Caco-2 (cell line): ENCODE measurements at places on chromosomes 5 and 9. TPM values are rescaled to one million over a fixed set of nuclear protein-coding genes. Genes with fewer than 3 reads are reported as not detected.

Gene FOXD4L3
- 0.23 TPM in 1 of 2 replicates, not detected in the other for total RNA-seq

Gene ZDHHC21
- 5.8 and 6.8 TPM in 2 replicates for total RNA-seq

Gene ZNF618
- total RNA-seq = 1.2 and 1.5 TPM in 2 replicates

Gene PTGES
- total RNA-seq = 4.0 and 5.6 TPM in 2 replicates

Gene RXFP3
- total RNA-seq = not detected in 2 replicates

Gene EIF4E1B
- total RNA-seq = not detected in 2 replicates

DNA sequence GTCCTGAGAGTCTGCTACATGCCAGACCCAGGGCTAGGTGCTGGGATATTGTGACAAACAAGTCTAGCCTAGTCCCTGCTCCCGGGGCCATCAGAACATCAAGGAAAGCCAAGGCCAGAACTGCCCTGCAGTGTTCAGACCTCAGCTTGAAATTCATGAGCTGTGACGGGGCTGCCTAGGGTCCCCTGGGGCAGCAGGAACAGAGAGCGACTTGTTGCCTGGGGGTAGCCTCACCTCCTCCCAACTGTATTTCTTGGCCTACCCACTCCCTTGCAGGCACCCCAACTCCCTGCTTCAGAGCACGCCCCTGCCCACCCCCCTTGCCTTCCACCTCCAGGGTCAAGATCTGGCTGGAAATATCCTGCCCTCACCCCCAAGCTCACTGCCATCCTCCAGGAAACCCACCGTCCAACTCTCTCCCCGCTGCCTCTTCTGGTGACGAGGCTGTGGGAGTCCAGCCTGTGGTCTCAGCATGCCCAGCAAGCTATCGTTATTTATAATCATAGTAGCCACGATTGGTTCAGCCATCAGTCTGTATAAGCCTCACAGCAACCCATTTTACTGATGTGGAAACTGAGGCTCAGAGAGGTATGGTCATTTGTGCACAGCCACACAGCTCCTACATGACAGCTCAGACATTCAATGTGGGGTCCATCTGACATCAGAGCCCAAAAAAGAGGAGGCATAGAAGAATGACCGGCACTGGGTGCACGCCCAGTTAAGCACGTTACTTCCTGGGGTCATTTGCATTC is 10.7 kb downstream of the DNM1 start:
- H3K4me1 ChIP-seq = peaks cover 15% of the 10 kb centered on the region
- no peak overlapping the region for H3K27ac ChIP-seq
- H3K36me3 ChIP-seq = no peaks in the 10 kb centered on the region
- H3K4me3 ChIP-seq = no peak overlapping the region
- H3K27me3 ChIP-seq = no peaks in the 10 kb centered on the region
- no peak for DNase-seq

GRCh38 chr5:118520771-118521415 is 467.5 kb downstream of the DTWD2 start:
- no peaks in the 10 kb centered on the region for H3K27me3 ChIP-seq
- H3K27ac ChIP-seq = no peak overlapping the region
- H3K4me3 ChIP-seq = no peak overlapping the region
- no peak for DNase-seq

DNA sequence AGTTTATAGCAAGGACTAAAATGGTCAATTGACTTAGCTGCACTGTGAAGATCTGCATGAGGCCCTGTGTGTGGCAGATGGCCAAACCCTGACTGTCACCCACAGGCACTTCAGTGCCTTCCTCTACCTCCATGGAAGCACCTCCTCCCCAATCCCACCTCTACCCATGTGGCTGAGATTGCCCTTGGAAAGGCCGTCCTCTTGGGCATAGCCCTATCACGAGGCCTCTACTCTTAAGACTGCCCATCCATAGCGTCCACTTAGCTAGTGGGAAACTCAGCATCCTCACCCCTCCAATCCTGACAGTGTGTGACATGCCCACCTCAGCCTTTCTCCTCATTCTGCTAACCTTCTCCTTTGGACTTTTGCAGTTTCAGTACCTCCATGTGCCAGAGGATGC is 510.2 kb downstream of the BNC2 start:
- no peak overlapping the region for H3K4me3 ChIP-seq
- no peak overlapping the region for H3K27ac ChIP-seq
- no peaks in the 10 kb centered on the region for H3K4me1 ChIP-seq
- no peaks in the 10 kb centered on the region for H3K36me3 ChIP-seq

DNA sequence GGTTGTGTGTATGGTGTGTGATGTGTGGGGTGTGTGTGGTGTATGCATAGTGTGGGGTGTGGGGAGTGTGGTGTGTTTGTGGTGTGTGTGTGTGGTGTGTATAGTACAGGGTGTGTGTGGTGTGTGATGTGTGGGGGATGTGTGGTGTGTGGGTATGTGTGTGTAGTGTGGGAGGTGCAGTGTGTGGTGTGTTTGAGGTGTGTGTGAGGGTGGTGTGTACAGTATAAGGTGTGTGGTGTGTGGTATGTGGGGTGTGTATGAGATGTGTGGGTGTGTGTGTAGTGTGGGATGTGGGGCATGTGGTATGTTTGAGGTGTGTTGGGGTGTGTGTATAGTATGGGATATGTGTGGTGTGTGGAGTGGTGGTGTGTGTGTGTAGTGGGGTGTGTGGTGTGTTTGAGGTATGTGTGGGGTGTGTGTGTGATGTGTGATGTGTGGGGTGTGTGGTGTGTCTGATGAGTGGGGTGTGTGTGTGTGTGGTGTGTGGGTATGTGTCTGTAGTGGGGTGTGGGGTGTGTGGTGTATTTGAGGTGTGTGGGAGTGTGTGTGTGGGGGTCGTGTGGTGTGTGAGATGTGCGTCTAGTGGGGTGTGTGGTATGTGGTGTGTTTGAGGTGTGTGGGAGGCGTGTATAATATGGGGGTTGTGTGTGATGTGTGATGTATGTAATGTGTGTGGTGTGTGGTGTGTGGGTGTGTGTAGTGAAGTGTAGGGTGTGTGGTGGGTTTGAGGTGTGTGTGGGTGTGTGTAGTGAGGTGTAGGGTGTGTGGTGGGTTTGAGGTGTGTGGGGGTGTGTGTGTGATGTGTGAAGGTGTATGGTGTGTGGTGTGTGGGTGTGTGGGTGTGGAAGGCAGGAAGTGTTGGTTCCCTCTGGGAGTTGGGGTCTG is 8.6 kb downstream of the ECSCR start:
- peaks cover 2% of the 10 kb centered on the region for H3K4me1 ChIP-seq
- H3K4me3 ChIP-seq = no peak overlapping the region
- no peak overlapping the region for H3K27ac ChIP-seq

- no peak overlapping the region for H3K27ac ChIP-seq
- H3K36me3 ChIP-seq = no peaks in the 10 kb centered on the region
- H3K4me3 ChIP-seq = no peak overlapping the region
- DNase-seq = no peak
These were observed 319.3 kb upstream of the ADAMTSL1 start for GRCh38 chr9:18154661-18155060.

GRCh38 chr5:179613460-179614071 is 9.9 kb downstream of the HNRNPH1 start:
- peak; percentile 39 for DNase-seq
- H3K27me3 ChIP-seq = no peaks in the 10 kb centered on the region
- H3K36me3 ChIP-seq = peaks cover 19% of the 10 kb centered on the region
- H3K27ac ChIP-seq = peak overlapping the region; percentile 49
- peaks cover 2% of the 10 kb centered on the region for H3K4me1 ChIP-seq

- no peak overlapping the region for H3K27ac ChIP-seq
- H3K36me3 ChIP-seq = peaks cover 1% of the 10 kb centered on the region
- H3K4me3 ChIP-seq = no peak overlapping the region
- no peak for DNase-seq
These were observed 4.7 kb downstream of the QRFP start for GRCh38 chr9:130891688-130892476.

GRCh38 chr9:108259917-108260675 is 595.7 kb downstream of the ACTL7B start:
- H3K4me3 ChIP-seq = no peak overlapping the region
- no peaks in the 10 kb centered on the region; the same call in 1 of the 2 replicates for H3K4me1 ChIP-seq
- DNase-seq = no peak
- H3K27me3 ChIP-seq = no peaks in the 10 kb centered on the region

DNA sequence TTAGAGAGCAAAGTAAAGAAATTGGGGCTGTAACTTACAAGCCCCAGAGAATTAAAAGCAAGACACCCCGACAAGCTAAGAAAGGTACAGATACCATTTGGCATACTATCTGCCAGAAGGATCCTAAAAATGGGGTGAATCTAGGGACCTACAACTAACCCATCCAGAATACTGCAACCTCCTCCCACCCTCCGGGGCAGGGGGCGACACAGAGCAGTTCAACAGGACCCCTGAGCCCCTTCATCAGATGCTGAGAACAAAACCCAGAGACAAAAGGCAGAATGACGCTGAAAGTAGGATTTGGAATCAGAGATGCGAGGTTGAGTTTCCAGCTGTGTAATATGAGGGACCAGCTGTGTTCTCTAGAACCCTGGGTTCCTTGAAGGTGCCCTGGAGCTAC is 71.2 kb downstream of the EPB41L4B start:
- no peak overlapping the region for H3K4me3 ChIP-seq
- H3K36me3 ChIP-seq = no peaks in the 10 kb centered on the region; the same call in 1 of the 2 replicates
- peaks cover 13% of the 10 kb centered on the region; the same call in 1 of the 2 replicates for H3K4me1 ChIP-seq
- no peaks in the 10 kb centered on the region for H3K27me3 ChIP-seq

DNA sequence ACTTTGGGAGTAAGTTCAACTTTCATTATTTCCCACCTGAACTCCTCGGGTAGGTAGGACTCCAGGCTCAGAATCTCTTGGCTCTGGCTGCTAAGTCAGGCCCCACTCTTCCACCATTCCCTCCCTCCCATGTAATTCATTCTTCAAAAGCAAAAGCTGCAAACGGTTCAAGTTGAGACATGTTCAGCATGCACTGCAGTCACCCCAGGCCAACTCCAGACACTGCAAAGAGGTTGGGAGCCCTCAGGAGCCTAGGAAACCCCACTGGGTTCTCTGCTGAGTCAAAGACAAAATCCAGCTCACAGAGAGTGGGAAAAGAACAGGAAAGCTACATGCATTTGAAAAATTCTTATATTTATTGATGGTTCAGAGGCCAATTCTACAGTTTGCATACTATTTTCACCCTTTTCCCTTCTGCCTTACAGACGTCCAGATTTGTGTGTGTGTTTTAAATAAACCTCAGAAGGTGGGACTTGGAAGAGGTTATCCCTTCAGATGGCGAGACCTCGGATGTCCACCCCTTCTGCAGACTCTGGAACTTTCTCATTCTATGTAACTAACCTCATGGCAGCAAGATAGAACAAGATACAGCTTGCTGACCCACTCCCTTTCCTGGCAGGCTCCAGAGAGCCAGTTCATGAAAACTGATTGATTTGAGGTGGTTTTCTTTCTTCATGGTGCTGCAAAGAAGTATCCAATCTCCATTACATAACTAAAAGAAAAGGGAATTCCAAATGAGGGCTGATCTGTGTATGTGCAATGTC is 65.7 kb upstream of the EQTN start:
- H3K27ac ChIP-seq = no peak overlapping the region
- H3K4me1 ChIP-seq = peaks cover 42% of the 10 kb centered on the region
- DNase-seq = no peak
- no peak overlapping the region for H3K4me3 ChIP-seq
- H3K36me3 ChIP-seq = no peaks in the 10 kb centered on the region

DNA sequence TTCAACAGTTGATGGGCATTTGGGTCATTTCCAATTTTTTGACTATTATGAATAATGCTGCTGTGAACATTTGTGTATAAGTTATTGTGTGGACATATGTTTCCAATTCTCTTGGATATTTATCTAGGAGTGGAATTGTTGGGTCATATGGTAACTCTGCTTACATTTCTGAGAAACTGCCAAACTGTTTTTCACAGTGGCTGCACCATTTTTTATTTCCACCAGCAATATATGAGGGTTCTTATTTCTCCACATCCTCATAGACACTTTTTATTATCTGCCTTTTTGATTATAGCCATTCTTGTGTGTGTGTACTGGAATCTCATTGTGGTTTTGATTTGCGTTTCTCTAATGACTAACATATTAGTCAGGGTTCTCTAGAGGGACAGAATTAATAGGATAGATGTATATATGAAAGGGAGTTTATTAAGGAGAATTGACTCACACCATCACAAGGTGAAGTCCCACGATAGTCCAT is 14.7 kb upstream of the MED27 start:
- no peaks in the 10 kb centered on the region for H3K4me1 ChIP-seq
- no peak overlapping the region for H3K4me3 ChIP-seq
- H3K27ac ChIP-seq = no peak overlapping the region
- H3K36me3 ChIP-seq = no peaks in the 10 kb centered on the region

DNA sequence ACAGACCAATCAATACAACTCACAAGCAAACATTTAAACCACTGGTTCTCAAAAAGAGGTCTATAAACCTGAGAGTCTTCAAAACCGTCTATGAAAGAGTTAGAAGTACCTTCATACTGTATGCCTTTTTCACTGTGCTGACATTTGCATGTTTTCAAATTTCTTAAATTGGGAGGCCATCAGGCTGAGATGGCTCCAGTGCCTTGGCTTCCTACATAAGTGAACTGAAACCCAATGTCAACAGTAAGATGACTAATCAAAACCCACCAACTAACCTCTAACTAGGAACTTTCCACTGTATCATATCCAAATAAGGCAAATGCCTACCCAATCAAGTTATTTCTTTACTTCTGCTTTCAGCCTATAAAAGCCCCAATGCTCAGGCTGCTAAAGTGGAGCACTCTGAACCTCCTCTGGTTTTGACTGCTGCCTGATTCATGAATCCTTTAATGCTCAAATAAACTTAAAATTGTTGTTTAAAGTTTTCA is 35.1 kb downstream of the FAM13B start:
- no peaks in the 10 kb centered on the region; the same call in 1 of the 2 replicates for H3K36me3 ChIP-seq
- no peaks in the 10 kb centered on the region for H3K27me3 ChIP-seq

- no peak overlapping the region for H3K4me3 ChIP-seq
- H3K27ac ChIP-seq = no peak overlapping the region
- H3K4me1 ChIP-seq = no peaks in the 10 kb centered on the region
- no peaks in the 10 kb centered on the region; the same call in 1 of the 2 replicates for H3K36me3 ChIP-seq
- H3K27me3 ChIP-seq = no peaks in the 10 kb centered on the region
- DNase-seq = no peak
These were observed 154.5 kb downstream of the ARSB start for GRCh38 chr5:78830528-78831046.

- peaks cover 19% of the 10 kb centered on the region for H3K4me1 ChIP-seq
- no peak for DNase-seq
- peak overlapping the region; percentile 2 for H3K27ac ChIP-seq
- H3K4me3 ChIP-seq = no peak overlapping the region
These were observed 12.1 kb downstream of the MAN2A1 start for GRCh38 chr5:109701792-109702191.

DNA sequence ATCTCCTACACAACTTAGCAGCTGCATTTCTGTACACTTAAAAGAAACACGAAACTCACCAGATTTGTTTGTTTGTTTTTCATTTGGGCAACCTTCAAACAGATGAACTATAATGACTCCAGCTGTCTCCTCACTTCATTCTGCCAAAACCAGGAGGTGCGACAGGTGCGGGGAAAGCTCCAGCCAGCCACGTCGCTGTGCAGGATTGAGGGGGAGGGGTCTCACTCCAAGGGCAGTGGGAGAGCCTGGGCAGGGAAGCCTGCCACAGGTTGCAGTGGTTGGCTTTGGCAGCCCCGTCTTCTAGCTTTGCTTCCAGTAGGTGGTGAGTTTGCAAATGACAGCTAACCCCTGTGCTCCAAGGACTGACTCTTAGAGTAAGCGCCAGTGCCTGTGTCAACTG is 215.8 kb downstream of the CEMIP2 start:
- peak; percentile 28 for DNase-seq
- no peaks in the 10 kb centered on the region for H3K4me1 ChIP-seq
- peak overlapping the region; percentile 53 for H3K27ac ChIP-seq
- no peaks in the 10 kb centered on the region for H3K27me3 ChIP-seq
- H3K36me3 ChIP-seq = no peaks in the 10 kb centered on the region
- no peak overlapping the region for H3K4me3 ChIP-seq
